ENCODE measurements at places on chromosomes 1 and 21.

GRCh38 chr21:24681456-24681855 is 925.8 kb downstream of the MRPL39 start:
- DNase-seq, result no peak

DNA sequence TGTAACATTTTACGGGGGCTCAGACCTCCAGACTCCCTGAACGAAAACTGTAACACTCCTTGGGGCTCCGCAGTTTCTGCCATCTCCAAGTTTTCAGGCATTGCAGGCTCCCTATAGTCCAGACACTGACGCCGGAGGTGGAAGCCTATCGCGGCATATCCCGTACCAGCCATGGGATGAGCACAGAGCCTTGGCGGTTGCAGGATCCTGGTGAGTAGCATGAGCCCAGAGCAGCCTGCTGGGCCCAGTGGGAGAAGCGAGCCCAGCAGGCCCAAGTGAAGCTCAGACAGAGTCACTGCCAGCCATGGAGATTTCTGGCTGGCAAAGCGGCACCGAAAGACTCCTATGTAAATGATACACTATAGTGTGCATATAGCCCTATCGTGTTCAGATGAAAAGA is 446.8 kb downstream of the COL11A1 start:
- no peak for DNase-seq

DNA sequence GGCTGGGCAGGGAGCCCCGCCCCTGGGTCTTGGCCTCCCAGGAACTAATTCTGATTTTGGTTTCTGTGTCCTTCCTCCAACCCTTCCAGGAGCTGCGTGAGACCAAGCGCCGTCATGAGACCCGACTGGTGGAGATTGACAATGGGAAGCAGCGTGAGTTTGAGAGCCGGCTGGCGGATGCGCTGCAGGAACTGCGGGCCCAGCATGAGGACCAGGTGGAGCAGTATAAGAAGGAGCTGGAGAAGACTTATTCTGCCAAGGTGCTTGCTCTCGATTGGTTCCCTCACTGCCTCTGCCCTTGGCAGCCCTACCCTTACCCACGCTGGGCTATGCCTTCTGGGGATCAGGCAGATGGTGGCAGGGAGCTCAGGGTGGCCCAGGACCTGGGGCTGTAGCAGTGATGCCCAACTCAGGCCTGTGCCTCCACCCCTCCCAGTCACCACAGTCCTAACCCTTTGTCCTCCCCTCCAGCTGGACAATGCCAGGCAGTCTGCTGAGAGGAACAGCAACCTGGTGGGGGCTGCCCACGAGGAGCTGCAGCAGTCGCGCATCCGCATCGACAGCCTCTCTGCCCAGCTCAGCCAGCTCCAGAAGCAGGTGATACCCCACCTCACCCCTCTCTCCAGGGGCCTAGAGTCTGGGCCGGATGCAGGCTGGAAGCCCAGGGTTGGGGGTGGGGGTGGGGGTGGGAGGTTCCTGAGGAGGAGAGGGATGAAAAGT is 18.5 kb upstream of the SEMA4A start:
- DNase-seq, result no peak

DNA sequence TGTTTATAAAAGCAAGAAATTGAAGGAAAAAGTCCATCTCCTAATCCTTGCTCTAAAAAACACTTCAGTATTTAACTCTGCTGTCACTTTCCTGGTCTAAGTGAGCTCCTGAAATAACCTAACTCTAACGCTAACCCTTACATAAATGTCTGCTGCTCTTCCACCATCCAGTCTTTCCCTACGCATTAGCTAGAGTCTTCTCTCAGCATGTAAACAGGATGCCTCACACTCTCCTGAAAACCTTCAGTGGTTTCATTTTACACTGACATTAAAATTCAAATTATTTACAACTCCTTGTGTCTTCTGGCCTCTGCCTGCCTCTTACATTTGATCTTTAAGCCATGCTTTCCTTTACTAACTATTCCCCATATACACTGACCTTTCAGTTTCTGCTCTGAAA is 697.6 kb upstream of the CXADR start:
- no peak for DNase-seq

DNA sequence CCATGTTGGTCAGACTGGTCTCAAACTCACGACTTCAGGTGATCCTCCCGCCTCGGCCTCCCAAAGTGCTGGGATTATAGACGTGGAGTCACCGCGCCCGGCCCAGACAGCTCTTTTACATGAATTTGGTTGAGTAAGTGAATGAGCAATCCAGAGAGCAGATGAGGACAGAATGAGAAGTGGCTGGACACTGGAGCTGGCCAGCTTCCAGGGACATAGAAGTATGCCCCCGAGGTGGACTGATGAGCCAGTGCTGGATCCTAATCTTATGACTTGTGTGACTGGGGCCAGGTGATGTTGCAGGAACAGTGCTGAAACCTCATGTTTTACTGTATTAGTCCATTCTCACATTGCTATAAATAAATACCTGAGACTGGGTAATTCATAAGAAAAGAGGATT is 35.9 kb upstream of the KANK4 start:
- DNase-seq, result no peak

GRCh38 chr21:16873176-16873575 is 639.7 kb upstream of the CXADR start:
- no peak for DNase-seq

- no peak for DNase-seq
Measured at GRCh38 chr1:208088319-208088718, 155.9 kb downstream of the PLXNA2 start.

DNA sequence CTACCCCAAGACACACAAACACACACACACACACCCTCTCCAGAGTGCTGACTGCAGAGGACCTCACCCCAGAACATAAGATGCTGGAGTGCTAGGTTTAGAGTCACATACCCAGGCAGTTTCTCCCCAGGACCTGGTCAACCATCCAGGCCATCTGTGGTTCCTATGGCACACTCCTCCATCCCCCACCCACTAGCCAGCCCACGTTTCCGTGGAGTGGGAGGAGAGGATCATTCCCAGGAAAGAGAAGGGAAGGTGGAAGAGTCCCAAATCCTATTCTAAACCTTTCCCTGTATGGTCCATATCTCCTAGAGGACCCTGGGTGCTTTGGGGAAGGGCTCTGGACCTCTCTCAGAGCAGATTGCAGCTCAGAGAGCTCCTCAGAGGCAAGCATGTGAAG is 1.1 kb downstream of the KCNJ9 start:
- no peak for DNase-seq

- peak; percentile 48 for DNase-seq
Measured at GRCh38 chr1:229342656-229343569, at the start of gene CCSAP. TSS of gene CCSAP (minus strand) at chr1:229343047. CDS start at chr1:229342465, 582 bp downstream.

DNA sequence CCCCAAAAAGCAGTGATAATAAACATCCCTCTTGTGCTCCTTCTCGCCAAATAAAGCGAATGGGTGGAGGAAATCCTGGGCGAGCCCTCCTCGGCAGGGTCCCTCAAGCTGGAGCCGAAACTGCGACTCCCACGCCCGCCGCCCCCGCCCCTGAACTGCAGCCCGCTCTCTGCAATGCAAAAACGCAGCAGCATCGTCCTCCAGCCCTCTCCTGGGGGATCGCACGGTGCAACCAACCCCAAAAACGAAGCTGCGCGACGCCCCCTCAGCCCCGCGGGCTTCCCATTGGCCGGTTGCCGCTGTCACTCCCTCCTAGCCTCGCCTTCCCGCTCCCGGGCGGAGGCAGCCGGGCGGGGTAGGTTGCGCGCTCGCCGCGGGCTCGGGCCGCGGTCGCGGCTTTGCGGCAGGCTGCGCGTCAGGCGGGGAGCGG is at the start of gene TMCC2:
Gene TMCC2, plus strand, starts transcription at position 363 of the 430 bp plus-strand sequence. CDS start 619 bp downstream, outside the sequence.
- DNase-seq, result peak; percentile 63

- no peak for DNase-seq
Measured at GRCh38 chr1:193542690-193543089, 356.3 kb upstream of the B3GALT2 start.

- DNase-seq, result no peak
Measured at GRCh38 chr1:41226815-41227434, 15.2 kb downstream of the SCMH1 start.

GRCh38 chr1:228475812-228476211 is 11.4 kb upstream of the RNF187 start:
- no peak for DNase-seq

- DNase-seq, result no peak
Measured at GRCh38 chr1:64388336-64388735, 81.6 kb upstream of the CACHD1 start.
